ENCODE measurements at places on chromosomes 6 and 20.

DNA sequence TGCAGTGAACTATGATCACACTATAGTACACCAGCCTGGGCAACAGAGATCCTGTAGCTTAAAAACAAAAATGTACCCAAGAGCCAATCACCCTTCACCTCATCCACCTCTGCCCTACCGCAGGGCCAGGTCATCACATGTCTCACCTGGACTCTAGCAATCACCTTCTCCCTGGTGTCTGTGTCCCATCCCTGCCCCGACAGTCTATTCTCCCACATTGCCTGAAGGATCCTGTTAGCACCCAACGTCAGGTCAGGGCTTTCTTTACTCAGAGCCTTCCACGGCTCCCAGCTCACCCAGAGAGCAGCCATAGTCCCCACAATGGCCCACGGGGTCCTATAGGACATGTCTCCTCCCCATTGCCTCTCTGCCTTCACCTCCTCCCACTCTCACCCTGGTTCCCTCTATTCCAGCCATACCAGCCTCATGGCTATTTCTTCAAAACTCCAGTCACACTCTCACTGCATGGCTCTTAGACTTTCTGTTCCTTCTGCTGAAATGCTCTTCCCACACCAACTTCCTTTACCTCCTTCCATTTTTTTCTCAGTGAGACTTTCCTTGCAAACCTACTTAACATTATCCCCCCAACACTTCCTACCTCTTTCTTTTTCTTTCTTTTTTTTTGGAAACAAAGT, 22.5 kb upstream of the ARFGEF2 start:
- DNase-seq = no peak

DNA sequence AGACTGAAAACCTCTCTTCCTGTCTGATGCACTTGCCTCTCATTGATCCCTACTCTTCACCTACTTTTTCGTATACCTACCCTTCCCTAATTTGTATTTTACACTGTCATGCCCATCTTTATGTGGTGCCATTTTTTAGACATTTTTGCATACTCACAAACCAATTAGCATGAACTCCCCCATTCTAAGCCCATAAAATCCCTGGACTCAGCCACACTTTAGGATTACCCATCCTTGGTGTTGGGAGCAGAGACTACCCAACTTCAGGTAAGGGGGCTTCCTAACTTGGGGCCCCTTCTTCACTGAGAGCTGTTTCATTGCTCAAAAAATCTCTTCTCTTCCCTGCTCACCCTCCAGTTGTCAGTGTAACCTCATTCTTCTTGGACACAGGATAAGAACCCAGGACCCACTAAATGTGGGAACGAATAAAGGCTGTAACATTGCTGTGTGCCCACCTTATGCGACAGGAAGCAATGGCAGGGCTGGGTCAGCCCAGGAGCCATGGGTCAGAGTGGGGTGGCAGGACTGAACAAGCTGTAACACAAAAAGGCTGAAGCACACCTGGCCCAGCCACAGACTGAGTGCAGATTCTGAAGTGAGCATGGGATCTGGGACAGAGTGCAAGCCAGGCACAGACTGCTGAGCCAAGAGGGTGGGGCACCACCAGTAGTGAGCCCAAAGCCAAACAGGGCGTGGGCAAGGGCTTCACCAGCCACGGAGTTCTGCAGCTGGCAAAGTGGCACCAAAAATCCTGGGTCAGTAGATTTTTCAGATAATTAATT, 789.1 kb upstream of the HS3ST5 start:
- DNase-seq = no peak

DNA sequence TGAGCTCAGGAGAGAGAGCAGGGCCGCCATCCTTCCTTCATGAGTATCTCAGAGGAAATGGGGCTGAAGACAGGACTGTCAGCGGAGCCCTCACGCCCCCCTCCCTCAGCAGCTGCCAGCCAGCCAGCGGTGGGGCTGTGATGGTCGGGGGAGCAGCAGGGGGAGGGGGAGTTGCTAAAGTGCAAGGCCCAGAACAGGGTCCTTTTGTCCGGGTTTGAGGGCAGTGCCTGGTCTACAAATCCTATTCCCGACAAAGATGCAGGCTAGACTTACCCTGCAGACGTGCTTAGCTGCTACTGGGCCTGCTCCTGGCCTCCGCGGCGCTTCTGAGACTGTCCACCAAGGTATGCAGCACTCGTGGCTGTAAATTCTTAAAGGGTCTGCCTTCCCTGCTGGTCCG, 593.4 kb upstream of the CDH4 start:
- DNase-seq = no peak

DNA sequence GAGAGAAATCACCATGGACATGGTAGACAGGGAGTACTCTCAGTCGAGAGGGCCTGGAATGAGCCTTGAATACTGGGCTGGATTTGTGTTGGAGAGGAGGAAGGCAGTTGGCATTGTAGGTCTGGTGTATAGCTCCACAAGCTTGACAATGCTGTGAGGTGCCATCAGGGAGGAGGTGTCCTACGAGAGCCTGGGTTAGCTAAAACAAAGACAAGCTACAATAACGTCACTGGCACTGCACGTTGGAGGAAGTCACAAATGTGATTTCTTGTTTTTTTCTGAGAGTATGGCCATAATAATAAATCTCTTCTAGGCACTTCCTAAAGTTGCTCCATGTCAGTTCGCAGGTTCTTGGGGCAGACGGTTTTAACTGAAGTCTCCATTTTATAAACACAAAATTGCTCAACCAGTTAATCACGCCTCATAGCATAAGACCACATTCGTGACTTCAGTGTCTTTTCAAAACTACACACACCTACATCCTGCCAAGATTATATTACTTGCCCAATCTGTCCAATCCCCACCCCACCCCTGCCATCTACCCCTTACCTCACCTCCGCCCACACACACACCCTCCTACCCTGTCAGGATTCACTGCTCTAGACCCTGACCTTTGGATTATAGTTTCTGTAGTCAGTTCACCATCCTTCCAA, 4.4 kb upstream of the HLA-DMB start:
- peak; percentile 83 for DNase-seq

DNA sequence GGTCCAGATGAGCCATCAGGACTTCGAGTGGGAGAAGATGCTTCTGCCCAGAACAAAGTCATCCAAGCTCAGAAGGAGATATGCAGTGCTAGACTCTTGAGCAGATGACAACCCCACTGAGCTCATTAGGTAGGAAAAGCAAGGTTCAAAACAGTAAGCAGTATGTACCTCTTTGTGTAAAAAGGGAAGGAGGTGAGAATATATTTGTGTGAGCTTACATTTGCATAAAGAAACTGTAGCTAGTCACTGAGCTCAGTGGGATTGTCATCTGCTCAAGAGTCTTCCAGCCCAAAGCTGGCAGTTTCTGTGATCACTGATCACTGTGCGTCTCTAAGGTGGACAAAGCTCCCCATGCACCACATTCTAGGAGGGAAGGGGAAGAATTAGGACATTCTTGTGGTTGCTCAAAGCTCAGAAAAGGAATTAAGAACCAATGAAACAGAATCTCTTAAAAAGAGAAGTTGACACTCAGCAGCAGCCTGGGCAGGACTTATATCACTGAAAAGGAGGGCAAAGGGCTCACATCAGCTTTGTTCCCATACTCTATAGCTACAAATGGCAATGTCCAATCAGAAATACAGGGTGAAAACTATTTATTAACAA, 90.0 kb upstream of the MAFB start:
- no peak for DNase-seq

GRCh38 chr6:151131324-151132007, 108.3 kb upstream of the AKAP12 start:
- no peak for DNase-seq

- no peak for DNase-seq
These were observed 731.6 kb upstream of the MMS22L start for GRCh38 chr6:98014442-98015201.

DNA sequence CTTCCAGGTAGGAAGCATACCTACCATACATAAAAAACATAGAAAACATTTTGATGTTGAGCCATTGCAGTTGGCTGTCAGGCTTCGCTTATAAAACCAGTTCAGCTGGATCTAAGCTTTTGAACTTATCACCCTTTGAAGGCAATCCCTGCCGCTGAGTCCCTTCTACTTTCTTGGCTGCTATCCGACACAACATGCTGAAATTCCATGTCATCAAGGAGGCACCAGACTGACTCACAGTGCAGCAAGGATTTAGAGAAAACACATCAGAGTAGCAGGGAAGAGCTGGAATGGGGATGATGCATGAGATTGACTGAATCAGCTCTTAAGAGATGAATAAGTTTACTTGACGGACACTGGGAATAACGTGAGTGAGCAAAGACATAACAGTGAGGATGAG, 135.0 kb upstream of the MAN1A1 start:
- DNase-seq = no peak

DNA sequence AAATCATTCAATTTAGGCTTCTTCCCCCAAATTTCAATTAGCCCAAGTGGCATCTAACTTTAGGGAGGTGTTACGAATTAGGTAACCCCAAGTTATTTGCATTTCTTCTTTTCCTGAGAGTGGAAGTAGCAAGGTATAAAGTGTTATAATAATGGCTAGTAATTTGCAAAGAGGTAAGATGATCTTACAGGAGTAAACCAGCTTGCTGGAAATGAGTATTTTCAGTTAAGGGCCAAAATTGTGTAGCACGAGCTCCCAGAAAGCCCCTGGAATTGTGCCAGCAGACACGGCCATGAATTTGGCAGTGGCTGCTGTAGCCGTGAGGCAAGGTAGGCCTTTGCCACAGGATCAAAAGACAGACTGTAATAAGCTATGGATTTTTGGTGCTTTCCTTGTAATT, 38.0 kb downstream of the CITED2 start:
- no peak for DNase-seq

- DNase-seq = no peak
These were observed 6.3 kb downstream of the MAPK14 start for GRCh38 chr6:36033935-36034334.

- DNase-seq = no peak
These were observed 8.4 kb downstream of the VAPB start for GRCh38 chr20:58397429-58397828.

GRCh38 chr20:63773571-63774241, 34.1 kb downstream of the SLC2A4RG start:
- DNase-seq = no peak

- DNase-seq = no peak
These were observed 193.9 kb downstream of the OTOR start for GRCh38 chr20:16942051-16942450.

DNA sequence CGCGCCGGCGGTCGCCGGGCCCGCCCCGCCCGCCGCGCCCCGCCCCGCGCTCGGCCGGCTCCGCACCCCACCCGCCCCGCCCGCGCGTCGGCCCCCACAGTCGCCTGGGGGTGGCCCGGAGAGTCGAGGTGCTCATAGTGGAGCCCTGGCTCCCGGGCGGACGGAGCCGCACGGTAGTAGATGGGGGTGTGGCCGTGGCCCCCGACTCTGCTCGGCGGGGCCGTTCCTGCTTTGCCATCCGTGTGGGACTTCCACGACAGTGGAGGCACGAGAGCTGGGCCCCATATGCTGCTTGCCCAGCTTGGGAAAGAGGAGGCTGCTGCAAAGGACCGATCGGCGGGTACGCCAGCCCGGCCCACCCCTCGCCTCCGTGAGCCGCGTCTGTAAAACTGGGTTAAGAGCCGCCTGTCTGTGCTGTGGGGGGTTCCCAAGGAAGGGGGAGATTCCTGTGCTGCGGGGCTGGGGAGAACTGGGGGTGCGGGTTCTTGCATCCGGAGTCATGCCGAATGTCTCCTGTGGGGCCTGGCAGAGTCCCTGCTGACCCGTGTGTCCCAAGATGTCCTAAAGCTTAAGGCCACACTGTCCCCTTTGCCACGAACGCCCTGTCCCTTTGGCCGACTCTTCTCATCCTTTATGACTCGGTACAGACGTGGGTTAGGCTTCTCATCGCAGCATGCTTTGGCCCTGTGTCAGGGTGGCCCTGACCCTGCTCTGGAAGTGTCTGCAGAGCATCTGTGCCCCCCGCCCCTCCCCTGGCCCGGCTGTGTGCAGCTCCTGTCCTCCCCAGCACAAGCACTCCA, at the start of gene OPRL1:
Gene OPRL1, plus strand, starts transcription at position 70 of the 800 bp plus-strand sequence. CDS start 12,639 bp downstream, outside the sequence.
- no peak for DNase-seq

DNA sequence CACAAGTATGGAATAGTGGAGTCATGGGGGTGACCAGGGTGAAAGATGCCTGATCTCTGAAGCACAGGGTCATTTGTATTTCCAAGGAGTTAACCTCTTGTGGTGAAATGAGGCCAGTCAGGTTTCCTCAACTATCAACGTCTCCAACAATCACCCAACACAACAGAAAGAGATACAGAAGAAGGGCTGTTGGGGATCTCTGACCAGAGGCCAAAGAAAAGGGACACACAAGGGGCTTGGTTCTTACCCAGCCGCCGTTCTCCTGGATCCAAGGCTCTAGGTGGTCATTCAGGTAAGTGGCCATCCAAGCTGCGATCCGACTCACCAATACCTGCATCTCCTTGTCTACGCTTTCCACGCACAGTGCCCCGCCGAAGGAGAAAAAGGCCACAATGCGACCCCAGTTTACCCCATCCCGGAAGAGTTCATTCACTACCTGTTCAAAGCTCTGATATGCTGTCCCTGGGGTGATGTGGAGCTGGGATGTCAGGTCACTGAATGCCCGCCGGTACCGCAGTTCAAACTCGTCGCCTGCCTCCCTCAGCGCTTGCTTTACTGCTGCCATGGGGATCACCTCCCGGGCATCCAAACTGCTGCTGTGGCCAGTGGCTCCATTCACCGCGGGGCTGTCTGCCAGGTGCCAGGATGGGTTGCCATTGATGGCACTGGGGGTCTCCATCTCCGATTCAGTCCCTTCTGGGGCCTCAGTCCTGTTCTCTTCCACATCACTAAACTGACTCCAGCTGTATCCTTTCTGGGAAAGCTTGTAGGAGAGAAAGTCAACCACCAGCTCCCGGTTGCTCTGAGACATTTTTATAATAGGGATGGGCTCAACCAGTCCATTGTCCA, 1.0 kb downstream of the BCL2L1 start:
- peak; percentile 56 for DNase-seq

DNA sequence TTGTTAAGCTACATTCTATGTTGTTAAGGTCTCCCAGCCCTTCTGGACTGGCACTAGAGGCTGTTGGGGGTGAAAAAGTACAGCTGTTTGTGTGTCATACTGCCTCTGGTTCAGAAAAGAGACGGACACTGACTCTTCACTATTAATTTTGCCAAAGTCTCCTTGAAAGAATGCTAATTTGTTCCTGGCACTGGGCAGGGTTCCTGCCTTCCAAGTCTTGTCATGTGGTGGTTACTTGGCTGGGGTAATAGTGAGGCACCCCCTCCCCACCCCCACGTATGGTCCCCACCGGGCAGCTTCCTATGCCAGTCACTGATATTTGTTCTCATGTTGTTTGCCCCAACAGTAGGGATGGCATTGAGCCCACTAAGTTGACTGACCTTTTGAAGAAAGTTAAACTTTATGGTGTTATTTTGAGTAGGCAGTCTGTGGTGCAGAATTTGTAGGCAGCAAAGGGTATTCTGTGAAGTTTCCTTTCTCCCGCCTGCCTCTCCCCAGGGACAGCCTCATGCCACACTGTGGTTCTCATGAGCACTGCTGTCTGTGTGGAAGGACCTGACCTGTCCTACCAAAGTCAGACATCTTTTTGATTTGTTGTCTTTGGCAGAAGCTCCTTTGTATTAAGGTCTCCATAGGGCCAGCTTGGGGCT, 8.7 kb downstream of the CDS2 start:
- DNase-seq = no peak

GRCh38 chr6:43367245-43367984, 2.0 kb downstream of the ZNF318 start:
- no peak for DNase-seq

GRCh38 chr6:141426400-141426980, 706.2 kb upstream of the GJE1 start:
- no peak for DNase-seq
